EL (cell line): ENCODE measurements at places on chromosomes 3 and 15.

- no peak for DNase-seq
Measured at GRCh38 chr3:193790086-193790990, 197.3 kb downstream of the OPA1 start.

DNA sequence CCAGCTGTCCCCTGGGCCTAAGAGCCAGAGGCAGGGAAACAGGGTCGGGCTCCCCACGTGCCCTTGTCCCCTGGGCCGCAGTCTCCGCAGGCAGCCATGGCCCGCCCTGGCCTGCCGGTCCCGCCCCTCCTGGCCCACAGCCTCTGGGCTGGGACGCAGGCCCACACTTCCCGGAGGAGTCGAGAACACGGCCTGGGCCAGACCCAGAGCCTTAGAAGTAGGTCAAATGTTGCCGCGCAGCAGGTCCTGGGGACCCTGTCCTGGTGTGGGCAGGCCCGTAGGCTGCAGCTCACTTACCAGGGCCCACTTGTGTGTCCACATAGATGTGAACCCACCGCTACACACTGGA is 4.3 kb upstream of the MYL3 start:
- DNase-seq: no peak

- DNase-seq: no peak
Measured at GRCh38 chr3:23083701-23084100, 119.4 kb upstream of the UBE2E2 start.

DNA sequence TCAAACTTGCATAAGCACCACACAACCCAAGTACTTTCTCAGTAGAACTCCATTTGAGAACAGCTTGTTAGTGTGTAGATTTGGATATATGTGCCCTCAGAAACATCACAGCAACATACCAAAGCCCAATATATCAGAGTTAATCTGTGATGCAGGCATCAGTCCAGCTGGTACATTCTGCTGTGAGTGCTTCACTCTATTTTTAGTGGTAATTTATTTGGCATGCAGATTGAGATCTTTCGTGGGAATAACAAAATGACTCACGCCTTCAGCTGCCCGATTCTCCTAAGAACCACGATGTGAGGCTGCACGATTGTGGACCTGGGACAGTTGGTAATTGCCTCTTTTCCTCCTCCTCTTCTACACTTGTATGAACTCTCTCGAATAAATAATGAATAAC is 730.7 kb downstream of the SQOR start:
- DNase-seq: peak; percentile 11

DNA sequence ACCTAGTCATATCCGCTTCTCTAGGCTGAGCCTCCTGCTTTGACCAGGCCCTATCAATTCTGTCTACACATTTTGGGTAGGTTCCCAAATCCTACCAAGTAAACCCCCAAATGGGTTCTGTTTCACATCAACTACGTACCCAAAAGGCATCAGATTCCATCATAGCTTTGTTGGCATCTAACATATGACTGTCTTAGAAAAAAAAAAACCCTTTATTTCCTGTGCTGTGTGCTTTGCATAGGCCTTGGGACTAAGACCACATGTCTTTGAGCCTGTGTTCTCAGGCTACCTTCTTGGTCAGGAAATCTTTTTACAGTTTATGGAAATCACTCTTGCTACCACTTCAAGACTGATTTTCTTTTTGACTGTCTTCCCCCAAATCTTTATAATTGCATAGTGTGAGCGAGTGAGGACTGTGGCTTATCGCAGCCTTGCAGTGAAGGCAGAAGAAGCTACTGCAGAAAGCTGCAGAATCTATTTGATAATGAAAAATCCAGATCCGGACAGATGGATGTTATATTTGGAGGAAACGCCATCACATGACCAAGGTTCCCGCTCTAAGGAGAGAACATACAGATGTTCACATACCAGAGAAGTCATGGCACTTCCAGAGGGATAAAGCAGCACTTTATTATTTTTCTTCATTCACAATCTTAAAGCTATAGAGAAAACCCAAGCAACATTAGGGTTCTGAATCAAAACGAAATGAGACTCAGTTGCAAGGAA is 111.2 kb downstream of the EOMES start:
- DNase-seq: no peak

- no peak for DNase-seq
Measured at GRCh38 chr3:41234823-41235721, 35.8 kb downstream of the CTNNB1 start.

DNA sequence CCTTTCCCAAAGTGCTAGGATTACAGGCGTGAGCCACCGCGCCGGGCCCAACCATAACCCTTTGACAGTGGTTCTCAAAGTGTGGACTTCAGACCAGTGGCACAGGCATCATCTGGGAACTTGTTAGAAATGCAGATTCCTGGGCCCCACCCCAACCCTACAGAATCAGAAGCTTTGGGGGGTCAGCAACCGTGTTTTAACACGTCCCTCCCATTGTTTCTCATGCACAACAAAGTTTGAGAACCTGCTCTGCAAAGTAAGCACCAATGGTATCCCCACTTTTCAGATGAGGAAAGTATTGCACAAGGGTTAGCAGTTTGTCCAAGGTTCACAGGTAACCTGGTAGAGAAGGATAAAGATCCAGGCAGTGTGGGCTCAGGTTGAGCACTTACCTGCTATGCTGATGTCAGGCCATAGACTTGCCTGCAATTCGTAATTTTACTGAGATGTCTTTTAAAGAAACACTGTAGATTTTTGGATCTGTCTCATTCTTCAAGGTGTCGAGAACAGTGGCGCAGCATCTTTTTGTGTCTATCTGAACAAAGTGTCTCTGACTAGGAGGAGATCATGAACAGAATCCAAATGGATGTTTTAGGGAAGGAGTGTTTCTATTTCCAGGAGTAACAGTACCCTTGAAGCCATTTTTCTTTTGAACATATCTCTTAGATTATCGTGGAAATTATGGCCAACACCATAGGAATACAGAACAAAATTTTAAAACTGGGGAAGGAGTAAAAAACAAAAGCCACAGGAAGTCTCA is 2.5 kb downstream of the GXYLT2 start:
- no peak for DNase-seq

- DNase-seq: no peak
Measured at GRCh38 chr3:88940296-88940695, 167.1 kb upstream of the EPHA3 start.

- no peak for DNase-seq
Measured at GRCh38 chr15:69675731-69676130, 223.1 kb downstream of the RPLP1 start.

GRCh38 chr3:189519458-189519857 is 111.7 kb upstream of the TP63 start:
- DNase-seq: no peak

- DNase-seq: no peak
Measured at GRCh38 chr3:29577250-29577649, 296.4 kb downstream of the RBMS3 start.

DNA sequence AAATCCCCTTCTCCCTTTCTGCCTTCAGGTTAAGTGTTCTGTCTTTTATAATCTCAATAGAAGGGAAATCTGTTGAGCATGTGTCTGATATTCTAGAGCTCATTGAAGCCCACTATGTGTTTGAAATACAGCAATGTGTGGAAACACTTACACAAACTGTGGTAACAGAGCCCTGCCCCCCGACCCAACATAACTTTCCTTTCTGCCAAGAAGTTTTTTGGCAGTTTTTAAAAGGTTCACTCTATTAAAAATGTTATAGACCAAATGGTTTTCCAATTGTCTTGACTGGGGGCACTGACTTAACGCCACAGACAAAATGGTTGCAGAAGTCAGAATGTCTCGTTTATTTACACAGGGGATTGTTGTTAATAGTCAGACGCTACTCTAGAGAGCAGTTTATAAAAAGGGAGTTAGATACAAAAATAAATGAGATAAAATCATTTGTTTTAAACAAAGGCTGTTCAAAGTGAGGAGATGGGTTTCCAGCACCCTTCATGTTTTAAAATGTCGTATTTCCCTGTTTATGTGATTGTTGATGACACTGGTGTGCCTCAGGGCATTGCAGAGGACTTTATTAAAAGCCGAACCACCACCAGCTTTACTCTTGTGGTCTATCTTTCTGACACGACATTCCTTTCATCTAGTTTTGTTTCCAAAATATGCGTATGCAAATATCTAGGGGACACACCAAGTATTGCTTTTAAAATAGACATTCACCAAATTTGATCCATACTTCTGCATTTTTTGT is 26.7 kb upstream of the GREM1 start:
- peak; percentile 50 for DNase-seq

DNA sequence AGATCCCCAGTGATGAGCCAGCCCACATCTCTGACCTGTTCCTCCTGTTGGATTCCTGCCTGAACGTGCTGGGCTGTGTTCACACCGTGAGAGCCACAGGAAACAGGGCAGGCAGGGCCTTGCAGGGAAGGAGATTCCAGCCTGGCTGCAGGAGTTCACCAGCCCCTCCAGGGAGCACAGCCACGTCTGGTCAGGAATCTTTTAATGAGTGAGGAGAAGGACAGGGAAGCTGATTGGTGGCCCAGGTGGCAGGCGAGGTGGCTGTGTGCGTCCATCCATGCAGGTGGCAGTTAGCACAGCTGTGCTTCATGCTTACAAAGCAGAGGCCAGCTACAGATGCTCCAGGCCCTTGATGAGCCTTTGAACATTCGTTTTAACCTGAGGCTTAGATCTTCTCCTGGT is 10.5 kb downstream of the LRRK1 start:
- DNase-seq: no peak

GRCh38 chr3:20511863-20512505 is 326.0 kb upstream of the SGO1 start:
- peak; percentile 76 for DNase-seq

DNA sequence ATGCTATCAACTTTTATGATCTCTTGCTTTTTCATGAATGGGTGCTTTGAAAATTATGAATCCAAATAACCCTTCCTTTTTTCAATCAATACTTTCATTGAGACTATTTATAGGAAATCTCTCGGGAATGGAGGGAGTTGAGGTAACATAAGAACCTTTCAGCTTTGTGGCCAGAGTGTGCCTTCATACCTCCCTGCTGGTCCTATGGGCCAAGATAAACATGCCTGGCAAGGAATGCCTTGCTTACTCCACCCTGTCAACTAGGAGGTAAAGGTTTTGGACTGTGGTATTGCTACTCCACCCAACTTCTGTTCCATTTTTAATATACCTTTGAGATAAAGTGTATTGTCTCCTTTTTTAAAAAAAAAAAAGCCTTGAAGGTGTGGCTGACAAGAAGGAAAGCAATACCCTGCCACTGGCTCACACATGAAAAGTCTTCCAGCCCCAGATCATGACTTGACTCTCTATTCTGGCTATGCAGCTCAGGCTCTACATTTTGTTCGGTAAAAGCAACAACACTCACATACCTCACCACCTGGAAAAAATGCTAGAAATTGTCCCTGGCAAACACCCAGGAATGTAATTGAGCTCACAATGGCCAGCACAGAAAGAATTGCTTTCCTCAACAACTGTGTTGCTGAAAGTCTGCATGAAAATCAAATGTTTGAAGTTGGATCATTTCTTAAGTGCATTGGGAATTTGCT is 35.8 kb downstream of the COL8A1 start:
- DNase-seq: peak; percentile 37

- DNase-seq: no peak
Measured at GRCh38 chr3:73867524-73867923, 242.8 kb upstream of the PDZRN3 start.
